ENCODE measurements at places on chromosomes 12 and 14.

DNA sequence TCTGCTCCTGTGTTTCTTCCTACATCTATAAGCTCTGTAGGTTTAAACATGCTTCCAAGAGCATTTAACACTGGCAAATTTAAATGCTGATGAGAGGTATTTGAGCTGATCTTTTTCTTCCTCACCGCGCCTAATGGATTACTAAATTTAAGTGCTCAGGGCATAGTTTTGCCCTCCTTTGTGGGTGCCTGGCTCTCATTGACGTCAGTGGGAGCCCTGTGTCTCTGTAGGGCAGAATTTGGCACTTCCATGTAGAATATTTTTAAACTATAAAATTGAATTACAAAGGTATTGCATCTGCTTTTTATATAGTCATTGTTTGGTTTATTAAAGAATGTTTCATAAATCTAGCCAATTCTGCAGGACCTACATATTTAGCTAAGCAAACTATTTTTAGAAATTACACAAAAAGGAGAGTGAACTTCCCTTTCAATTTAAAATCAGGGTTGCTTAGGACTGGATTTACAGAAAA, 444.8 kb downstream of the AEBP2 start:
- DNase-seq: no peak

- DNase-seq: peak; percentile 64
Measured at GRCh38 chr12:58117201-58117600, 175.8 kb downstream of the ATP23 start.

DNA sequence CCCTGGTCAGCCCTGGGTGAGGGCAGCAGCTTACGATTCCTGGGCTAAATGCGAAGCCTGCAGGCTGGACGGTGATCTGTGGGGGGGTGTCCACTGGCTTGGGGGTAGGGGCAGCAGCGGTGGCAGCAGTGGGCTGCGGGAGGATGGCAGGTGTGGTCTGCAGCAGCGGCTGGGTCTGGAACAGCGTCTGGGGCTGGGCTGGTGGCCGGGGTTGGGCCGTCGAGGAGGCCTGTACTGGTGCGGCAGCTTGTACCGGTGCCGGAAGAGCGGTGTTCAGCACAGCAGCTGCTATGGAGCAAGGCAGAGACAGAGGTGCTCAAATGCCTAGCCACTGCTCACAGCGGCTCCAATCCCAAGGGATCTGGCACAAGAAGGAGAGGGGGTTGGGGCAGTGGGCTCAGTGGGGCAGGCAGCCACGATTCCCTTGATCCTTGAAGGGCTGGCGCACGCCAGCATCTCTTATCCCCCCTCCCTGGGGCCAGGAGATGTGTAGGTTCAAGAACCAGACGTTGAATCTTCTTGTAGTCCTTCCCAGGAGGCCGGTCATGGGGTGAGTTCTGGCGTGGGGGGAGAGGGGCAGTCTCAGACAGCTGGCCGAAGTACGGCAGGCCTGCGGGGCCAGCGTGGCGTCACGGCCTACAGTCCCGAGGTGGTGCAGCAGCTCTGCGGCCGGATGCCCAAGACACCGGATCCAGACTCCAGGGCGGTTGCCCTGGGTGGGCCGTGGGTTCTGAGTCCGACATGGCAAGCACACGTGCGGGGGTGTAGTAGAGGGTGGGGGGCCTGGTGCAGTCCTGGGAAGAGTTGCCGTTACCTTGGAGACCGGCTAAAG, 19.9 kb downstream of the POU6F1 start:
- DNase-seq: no peak

GRCh38 chr12:84955298-84955697, 42.7 kb upstream of the SLC6A15 start:
- DNase-seq: no peak

- no peak for DNase-seq
Measured at GRCh38 chr12:70598467-70599193, 38.6 kb downstream of the PTPRB start.

GRCh38 chr14:106547735-106548434, 1021.5 kb downstream of the TMEM121 start:
- DNase-seq: no peak

Measured in Jurkat, Clone E6-1 (cell line).